ENCODE measurements at places on chromosomes 5 and 9. TPM values are rescaled to one million over a fixed set of nuclear protein-coding genes. Genes with fewer than 3 reads are reported as not detected.

DNA sequence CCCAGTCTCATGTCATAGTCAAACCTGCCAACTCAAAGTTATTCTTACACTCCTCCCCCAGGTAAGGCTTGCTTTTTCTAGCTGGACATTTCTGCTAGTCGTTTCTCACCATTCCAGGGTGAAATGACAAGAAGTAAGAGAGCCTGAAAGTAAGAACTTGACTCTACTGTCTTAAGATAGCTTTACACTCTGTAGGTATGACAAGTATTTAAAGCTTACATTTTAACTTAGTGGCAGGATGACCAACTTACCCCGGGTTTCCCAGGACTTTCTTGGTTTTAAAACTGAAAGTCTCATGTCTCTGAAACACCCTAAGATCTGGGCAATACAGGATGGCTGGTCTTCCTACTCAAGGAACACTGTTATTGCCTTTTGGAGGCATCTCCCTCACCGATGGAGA is 67.5 kb upstream of the PIK3R1 start:
- no peak overlapping the region for H3K27ac ChIP-seq
- H3K4me3 ChIP-seq: no peak overlapping the region
- no peaks in the 10 kb centered on the region for H3K27me3 ChIP-seq
- no peak for DNase-seq

- H3K36me3 ChIP-seq: no peaks in the 10 kb centered on the region
- H3K27ac ChIP-seq: no peak overlapping the region
- no peak for DNase-seq
- H3K4me3 ChIP-seq: no peak overlapping the region
Observed at GRCh38 chr9:113973226-113973625, 97.1 kb downstream of the ZNF618 start.

PCDHGB3 gene
- total RNA-seq: 4.8 TPM

ABITRAM gene
- 12.4 TPM for total RNA-seq

DNA sequence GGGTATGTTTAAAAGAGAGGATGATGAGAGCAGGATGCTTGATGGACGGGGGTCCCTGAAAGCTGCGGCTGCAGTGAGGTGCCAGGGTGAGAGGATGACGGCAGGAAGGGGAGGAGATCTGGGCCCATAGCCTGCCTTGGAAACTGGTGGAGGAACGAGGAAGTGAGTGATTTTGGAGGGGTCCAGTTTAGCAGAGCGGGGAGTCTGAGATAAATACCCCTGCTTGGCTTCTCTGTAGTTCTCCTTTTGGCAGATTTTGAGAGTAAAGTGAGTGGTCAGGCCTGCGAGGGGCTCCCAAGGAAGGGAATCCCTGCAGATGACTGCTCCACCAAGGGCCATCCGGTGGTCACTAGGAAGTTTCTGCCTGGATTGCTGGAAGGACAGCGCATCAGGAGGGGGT is 98.5 kb upstream of the PTCH1 start:
- H3K27me3 ChIP-seq: no peaks in the 10 kb centered on the region
- H3K4me1 ChIP-seq: no peaks in the 10 kb centered on the region
- H3K4me3 ChIP-seq: no peak overlapping the region
- H3K27ac ChIP-seq: no peak overlapping the region

DNA sequence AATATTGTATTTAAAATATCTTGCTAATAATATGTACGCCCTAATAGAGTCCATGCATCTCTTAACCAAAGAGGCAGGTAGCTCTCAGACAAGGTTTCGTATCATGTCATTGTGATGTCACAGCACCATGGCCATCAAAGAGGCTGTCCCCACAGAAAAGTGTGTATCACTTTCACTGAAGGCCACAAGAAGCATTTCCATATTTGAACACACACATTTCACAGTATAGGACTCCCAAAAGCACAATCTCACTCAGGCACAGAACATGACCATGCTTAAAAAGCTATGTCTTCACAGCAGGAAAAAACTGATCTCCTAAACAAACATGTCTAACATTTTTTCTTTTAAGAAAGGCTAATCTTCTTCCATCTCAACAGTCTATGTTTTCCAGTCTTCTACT is 133.8 kb downstream of the DENND1A start:
- no peak for DNase-seq
- H3K4me3 ChIP-seq: no peak overlapping the region
- H3K4me1 ChIP-seq: peaks cover 4% of the 10 kb centered on the region
- H3K27me3 ChIP-seq: no peaks in the 10 kb centered on the region
- H3K27ac ChIP-seq: no peak overlapping the region

ACOT12 gene
- not detected for total RNA-seq

DNA sequence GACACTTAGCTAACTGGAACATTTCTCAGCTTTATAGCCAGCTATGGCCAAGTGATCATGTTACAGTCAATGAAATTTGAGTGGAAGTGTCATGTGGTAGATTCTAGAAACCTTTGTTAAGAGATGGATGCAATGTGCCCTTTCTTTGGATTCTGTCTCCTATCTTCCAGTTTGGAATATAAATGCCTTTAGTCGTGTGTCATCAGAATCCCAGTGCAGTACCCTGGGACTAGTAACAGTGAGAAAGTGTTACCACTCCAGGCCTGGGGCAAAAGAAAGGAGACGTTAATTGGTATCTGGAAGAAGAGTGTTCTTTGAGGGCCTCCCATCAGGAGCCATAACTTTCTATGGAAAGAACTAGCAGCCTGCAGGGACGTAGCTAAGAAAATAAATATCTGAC is 149.6 kb downstream of the SNX18 start:
- H3K27ac ChIP-seq: no peak overlapping the region
- no peak overlapping the region for H3K4me3 ChIP-seq
- H3K4me1 ChIP-seq: no peaks in the 10 kb centered on the region
- no peaks in the 10 kb centered on the region for H3K36me3 ChIP-seq
- no peak for DNase-seq
- H3K27me3 ChIP-seq: no peaks in the 10 kb centered on the region

DNA sequence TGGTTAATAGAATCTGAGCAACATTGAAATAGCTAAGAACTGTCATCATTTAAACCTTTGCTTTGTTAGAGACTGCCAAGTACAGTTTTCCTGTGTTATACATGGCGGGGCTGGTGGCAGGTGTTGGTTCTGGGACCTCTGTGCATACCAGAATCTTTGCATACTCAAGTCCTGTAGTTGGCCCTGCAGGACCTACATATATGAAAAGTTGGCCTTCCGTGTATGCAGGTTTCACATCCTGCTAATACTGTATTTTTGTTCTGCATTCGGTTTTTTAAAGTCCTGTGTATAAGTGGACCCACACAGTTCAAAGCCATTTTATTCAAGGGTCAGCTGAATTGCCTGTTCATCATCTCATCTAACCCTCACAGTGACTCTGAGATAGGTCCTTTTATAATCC is 36.4 kb downstream of the LARP1 start:
- no peak overlapping the region for H3K27ac ChIP-seq
- H3K4me1 ChIP-seq: peaks cover 40% of the 10 kb centered on the region
- H3K27me3 ChIP-seq: no peaks in the 10 kb centered on the region
- no peaks in the 10 kb centered on the region for H3K36me3 ChIP-seq

DNA sequence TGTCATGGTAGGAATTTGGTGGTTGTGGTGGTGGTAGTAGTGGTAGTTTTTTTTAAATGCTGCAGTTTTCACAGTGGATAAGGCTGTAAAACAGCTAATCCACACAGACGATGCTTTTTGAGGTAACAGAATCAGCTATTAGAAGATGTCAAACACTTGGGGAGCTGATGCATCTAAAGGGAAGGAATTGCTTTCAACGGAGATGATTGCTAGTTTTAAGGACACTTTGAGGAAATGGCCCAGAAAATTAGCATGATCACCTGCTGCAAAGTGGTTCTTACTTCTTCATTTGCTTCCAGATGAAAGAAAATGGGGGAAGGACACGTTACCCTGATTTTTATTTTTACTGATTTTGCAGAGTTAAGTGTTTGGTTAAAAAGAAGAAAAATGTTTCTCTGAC is 178.2 kb upstream of the ATP10B start:
- no peaks in the 10 kb centered on the region for H3K36me3 ChIP-seq
- H3K4me1 ChIP-seq: no peaks in the 10 kb centered on the region
- no peak for DNase-seq
- H3K4me3 ChIP-seq: no peak overlapping the region
- no peak overlapping the region for H3K27ac ChIP-seq
- H3K27me3 ChIP-seq: no peaks in the 10 kb centered on the region

DNA sequence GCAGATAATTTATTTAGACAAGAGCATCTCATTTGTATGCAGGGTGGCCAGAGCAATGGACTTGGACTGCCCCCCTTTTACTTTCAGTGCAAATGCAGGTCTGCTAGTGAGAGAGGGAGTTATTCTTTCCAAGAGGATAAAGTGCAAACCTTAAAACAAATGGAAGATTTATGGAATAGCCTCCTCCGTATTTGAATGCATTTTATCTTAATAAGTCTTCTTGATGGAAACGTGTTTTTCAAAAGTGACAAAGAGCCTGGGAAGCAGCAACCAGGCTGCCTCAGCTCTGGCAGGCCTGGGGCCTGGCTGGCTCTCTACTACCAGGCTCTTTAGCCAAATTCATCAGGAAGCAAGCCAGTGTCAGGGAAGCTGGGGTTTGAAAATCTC is 6.8 kb downstream of the NR2F1 start:
- H3K36me3 ChIP-seq: peaks cover 9% of the 10 kb centered on the region
- no peak overlapping the region for H3K27ac ChIP-seq
- peaks cover 11% of the 10 kb centered on the region for H3K4me1 ChIP-seq
- no peaks in the 10 kb centered on the region for H3K27me3 ChIP-seq
- H3K4me3 ChIP-seq: peak overlapping the region; percentile 81

GRCh38 chr9:110620726-110621125 is 41.2 kb upstream of the SVEP1 start:
- H3K27ac ChIP-seq: no peak overlapping the region
- no peak overlapping the region for H3K4me3 ChIP-seq
- no peaks in the 10 kb centered on the region for H3K27me3 ChIP-seq
- H3K4me1 ChIP-seq: no peaks in the 10 kb centered on the region
- no peak for DNase-seq

- H3K36me3 ChIP-seq: no peaks in the 10 kb centered on the region
- H3K4me3 ChIP-seq: no peak overlapping the region
- no peaks in the 10 kb centered on the region for H3K4me1 ChIP-seq
Observed at GRCh38 chr9:123296174-123296573, 27.8 kb upstream of the STRBP start.

- no peaks in the 10 kb centered on the region for H3K36me3 ChIP-seq
- peaks cover 32% of the 10 kb centered on the region for H3K4me1 ChIP-seq
- DNase-seq: peak; percentile 88
- no peak overlapping the region for H3K4me3 ChIP-seq
Observed at GRCh38 chr9:121888438-121888775, 204.7 kb downstream of the TTLL11 start.

All from adrenal gland (tissue), 19 donors.